ENCODE measurements at places on chromosomes 7 and 10.

- DNase-seq: no peak
Observed at GRCh38 chr7:50463035-50463434, 12.9 kb upstream of the FIGNL1 start.

DNA sequence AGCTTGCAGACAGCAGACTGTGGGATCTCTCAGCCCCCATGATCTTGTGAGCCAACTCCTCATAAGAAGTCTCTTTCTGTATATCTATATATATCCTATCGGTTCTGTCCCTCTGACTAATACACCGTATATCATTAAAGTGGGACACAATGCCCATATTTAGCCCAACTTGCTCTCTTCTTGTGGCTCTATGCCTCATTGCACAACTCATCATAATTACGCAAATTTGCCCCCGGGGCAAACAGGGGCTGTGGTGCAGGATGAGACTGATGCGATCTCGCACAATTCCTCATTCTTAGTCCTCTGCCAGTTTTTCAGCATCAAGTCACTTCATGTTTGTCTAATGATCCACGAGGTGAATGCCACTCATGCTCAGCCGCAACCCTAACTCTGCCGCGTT, 183.2 kb downstream of the PRPF18 start:
- DNase-seq: peak; percentile 85

- DNase-seq: no peak
Observed at GRCh38 chr7:80622541-80622940, 15.9 kb upstream of the CD36 start.

GRCh38 chr7:22647451-22648257, 79.3 kb upstream of the IL6 start:
- DNase-seq: no peak

DNA sequence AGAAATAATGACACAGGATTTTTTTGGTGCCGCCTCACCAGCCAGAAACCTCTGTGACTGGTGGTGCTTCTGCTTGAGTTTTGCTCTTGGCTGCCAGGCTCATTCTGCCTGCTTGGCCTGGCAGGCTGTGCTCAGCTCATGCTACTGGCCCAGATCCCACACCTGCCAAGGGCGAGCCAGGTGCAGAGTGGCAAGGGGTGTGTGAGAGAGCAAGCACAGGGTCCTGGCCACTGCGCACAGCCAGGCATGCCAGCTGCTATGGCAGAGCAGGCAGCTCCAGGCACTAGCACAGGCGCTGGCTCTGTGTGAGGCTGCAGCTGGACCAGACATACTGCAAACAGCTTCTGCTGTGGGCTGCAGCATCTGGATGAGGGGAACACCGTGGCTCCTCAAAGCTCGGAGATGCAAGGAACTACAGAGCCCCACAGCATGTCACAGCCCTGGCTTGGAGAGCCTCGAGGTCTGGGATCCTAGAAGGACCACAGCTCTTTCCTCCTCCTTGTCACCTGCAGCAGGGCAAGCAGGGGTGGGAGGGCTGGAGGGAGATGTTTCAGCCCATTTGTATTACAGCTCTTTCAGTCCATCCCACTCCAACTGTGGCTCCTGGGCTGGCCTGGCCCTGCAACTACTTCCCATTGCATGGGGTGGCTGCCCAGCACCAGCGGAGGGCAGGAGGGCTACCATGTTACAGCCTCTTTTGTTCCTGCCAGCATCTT, 313.4 kb upstream of the SEMA3C start:
- no peak for DNase-seq
